ENCODE measurements at places on chromosomes 7 and 10.

- DNase-seq, result no peak
These were observed 49.4 kb downstream of the CXCL12 start for GRCh38 chr10:44335330-44336021.

DNA sequence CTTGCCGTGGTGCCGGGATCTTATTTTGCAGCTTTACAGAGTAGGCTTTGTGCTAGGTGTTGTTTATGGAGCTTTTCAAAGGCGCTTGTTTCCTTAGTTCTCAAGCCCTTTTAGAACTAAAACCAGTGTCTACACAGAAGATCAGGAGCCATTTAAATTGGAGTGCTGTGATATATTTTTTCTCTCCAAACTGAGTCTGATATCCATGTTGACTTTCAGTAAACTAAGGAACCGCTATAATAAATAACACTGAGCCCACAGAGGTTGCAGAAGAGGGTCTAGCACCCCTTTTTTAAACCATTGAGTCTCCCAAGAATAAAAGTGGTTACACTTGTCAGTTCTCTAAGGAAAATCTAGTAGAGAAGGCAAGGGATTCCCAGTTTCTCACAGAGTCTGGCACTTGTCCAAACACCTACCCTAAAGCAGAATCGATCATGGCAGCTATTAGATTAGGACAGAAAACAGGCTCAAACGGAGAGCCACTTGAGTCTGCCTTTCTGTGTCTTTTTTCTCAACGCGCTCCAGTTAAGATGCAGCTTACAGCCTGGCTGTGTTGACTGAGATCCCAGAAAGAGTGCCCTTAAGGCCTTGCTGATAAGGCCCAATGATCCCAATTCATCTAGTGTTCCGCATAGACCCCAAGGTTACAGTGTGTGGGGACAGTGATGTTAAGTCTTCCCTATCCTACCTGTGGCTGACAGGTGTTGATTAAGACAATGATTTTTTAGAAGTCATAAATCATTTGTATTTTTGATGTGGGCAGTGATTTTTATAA lies 804 bp downstream of the TMEM106B start:
- DNase-seq, result no peak

GRCh38 chr7:111933609-111934008 lies 272.6 kb downstream of the DOCK4 start:
- DNase-seq, result no peak

GRCh38 chr7:105940109-105940508 lies 23.0 kb upstream of the CDHR3 start:
- DNase-seq, result no peak
